Stimulated activated CD4-positive, alpha-beta T cell treated with anti-CD3 and anti-CD28 coated beads, Interleukin-1b, Interleukin-23, amount 100 ng/mL, for 4 hours (primary cell): ENCODE measurements at places on chromosomes 4 and X.

GRCh38 chr4:76960014-76960413 lies 10.5 kb downstream of the SEPTIN11 start:
- no peak for DNase-seq

DNA sequence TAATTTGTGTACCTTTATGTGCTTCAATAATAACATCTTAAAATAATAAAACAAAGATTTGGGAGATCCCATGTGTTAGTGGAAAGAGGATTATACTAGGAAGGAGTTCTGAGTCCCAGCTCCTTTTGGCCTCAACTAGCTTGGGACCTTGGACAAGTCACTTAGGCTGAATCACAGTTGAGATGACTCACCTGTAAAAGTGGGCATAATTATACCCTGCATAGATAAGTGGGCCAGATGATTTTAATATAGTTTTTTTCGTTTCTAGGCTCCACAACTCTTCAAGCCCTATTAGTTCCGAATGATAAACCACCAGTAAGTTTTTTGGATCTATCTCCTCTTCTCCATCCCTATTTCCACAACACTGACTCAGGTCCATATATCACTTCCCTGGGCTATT lies 131.8 kb downstream of the ENOX2 start:
- DNase-seq = no peak

DNA sequence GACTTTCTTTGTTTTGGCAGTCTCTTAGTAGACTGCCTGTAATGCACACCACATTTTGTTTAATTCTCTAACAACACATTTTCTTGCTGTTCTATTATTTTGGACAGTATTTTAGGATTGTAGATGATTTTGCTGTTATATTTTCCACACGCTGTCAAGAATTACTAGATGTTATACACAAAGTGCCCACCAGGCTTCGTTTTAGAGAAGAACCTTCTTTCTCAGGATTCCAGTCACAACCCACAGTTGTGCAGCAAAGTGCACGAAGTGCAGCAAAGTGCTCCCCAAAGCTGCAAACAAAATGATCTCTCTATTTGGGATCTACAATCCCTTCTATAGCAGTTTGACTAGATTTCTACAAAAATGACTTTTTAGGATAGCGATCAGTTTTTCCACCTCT lies 2.4 kb downstream of the ZNF141 start:
- no peak for DNase-seq

DNA sequence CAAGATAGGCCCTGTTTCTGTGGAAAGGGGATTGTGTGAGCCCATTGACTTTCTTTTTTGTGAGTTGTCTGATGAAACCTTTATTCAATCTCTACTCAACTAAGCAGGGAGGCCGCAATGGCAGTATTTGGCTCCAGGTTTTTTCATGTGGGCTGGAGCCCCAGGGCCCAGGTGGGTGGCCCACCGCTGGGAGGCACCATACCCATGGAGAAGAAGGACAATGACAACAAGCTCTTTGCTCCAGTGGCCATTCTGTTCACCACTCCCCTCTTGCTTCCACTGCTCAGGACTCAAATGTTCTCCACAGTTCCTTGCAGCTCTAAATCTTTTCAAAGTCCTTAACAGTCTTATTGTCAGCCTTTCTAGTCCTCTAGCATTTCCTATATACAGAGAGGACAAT lies 54.1 kb downstream of the HOPX start:
- no peak for DNase-seq

GRCh38 chr4:109022961-109023360 lies 260.1 kb upstream of the ETNPPL start:
- DNase-seq = no peak

- no peak for DNase-seq
Measured at GRCh38 chr4:113639326-113639725, 122.2 kb downstream of the CAMK2D start.

GRCh38 chr4:45409536-45409935 lies 683.2 kb upstream of the GNPDA2 start:
- no peak for DNase-seq

- no peak for DNase-seq
Measured at GRCh38 chr4:150158041-150158440, 79.8 kb downstream of the DCLK2 start.

GRCh38 chr4:6948134-6948460 lies 38.5 kb downstream of the TBC1D14 start:
- no peak for DNase-seq

DNA sequence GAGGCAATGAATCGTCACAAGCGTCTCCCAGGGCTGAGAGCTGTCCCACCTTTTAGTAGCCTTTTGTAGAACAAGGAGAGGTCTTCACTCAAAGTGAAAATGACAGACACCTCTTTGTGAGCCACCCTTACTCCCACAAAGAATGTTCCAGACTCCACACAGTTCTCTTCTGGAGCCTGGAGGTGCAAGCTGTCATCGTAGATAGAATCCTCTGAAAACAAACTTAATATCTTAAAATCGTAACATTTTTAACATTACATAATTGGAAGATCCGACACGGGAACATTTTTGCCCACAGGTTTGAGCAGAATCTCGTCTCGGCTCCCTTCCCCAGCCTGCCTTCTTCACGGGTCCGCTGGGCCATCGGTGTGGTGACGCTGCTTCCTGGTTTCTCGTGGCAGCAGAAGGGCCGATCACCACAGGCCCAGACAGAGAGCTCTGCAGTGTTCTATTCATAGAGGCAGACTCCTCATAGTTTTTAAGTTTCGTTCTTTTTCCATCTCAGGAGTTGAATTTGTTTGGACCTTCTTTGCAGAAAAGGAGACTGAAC lies 27.7 kb downstream of the WFS1 start:
- DNase-seq = no peak

DNA sequence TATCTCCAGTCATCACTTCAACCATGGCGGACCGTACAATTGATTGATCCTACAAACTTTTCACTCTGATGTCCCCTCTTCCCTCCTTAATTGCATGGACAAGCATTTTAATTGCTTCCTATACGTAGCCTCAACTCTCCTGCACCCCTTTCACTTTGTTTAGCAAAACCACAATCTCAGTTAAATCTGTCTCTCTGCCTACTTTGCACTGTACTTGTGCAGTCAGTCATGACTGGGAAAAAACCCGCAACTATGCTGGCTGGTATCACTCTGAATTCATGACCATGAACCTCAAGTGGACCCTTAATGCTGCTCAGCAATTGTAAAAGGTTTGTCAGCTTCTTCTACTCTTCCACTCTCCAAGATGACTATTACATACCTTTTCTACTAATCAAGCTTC lies 51.7 kb upstream of the AFF2 start:
- no peak for DNase-seq

- DNase-seq = no peak
Measured at GRCh38 chrX:131704136-131704695, 160.3 kb downstream of the OR13H1 start.

DNA sequence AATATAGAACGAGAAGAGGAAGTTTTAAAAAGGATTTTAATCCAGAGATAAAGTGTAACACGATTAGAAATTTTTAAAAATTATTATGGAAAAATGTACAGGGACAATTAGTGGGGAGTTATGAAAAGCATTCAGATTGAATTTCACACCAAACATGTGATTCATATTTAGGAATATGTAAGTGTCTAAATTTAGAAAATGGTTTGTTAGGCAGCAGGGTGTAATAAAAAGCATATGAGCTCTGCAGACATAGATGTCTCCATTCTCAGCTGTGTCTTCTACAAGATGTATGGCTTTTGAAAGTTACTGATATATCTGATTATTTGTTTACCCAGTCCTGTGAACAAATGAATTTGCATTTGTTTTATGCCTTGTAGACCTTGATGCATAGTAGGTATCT lies 638.9 kb upstream of the AGA start:
- no peak for DNase-seq

DNA sequence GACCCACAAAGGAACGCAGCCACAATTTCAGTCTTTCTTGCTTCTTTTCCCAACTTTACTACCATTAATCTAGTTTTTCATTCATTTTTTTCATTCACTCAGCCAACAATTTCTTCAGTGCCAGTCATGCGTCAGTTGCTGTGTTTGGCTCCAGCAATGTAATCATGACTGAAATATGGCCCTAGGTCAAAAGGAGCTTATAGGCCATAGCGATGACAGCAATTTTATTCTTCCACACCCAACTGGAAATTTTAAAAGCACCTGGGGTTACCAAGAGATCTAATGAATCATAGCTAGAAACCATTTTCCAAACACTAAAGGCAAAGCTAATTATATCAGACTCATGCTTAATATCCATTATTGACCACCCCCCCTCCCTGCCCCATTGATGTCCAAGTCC lies 29.8 kb upstream of the C1QTNF7 start:
- DNase-seq = no peak

DNA sequence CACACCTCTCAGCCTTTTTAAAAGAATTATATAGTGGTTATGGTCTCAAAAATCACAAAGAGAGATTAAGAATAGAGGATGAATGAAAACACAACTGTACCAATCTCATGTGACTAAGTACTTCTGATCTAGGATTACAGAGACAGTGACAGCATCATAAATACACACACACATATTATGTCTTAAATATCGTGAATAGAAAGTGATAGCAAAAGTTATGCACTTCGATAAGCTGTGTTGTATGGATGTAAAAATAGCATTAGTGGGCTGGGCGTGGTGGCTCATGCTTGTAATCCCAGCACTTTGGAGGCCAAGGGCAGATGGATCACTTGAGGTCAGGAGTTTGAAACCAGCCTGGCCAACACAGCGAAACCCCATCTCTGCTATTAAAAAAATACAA lies 25.0 kb downstream of the GYPA start:
- DNase-seq = no peak

GRCh38 chr4:159428975-159429692 lies 326.3 kb downstream of the RAPGEF2 start:
- DNase-seq = no peak

DNA sequence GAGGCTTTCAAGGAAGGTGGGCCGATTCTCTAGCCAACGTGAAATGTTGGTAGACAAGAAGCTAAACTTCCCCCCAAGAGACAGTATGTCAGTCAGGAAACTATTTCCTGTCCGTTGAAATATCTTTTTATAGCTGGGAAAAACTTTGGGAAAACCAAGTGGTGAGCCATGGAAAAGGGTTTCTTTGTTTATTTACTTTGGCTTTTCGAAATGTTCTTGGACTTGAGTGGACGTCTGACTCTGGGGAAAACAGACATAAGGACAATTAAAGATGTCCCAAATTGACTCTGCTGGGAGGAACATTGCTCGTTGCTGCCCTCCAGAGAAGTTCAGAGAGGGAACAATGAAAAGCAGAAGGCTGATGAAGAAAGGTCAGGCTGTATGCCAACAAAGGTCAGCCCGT lies 295.4 kb downstream of the RAPGEF2 start:
- DNase-seq = no peak

- DNase-seq = no peak
Measured at GRCh38 chr4:89658701-89659024, 178.3 kb downstream of the SNCA start.

DNA sequence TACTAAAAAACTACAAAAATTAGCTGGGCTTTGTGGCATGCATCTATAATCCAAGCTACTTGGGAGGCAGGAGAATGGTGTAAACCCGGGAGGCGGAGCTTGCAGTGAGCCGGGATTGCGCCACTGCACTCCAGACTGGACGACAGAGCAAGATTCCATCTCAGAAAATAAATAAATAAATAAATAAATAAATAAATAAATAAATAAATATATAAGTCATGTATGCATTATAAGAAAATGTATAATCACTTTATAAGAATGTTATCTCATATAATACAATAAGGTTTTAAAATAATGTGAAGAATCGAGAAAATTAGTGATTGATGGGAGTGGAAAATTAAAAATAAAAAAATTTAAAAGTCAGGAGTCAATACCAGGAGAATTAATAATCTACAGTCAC lies 127.5 kb downstream of the GALNTL6 start:
- no peak for DNase-seq

GRCh38 chr4:6351246-6352000 lies 81.8 kb downstream of the WFS1 start:
- DNase-seq = no peak

DNA sequence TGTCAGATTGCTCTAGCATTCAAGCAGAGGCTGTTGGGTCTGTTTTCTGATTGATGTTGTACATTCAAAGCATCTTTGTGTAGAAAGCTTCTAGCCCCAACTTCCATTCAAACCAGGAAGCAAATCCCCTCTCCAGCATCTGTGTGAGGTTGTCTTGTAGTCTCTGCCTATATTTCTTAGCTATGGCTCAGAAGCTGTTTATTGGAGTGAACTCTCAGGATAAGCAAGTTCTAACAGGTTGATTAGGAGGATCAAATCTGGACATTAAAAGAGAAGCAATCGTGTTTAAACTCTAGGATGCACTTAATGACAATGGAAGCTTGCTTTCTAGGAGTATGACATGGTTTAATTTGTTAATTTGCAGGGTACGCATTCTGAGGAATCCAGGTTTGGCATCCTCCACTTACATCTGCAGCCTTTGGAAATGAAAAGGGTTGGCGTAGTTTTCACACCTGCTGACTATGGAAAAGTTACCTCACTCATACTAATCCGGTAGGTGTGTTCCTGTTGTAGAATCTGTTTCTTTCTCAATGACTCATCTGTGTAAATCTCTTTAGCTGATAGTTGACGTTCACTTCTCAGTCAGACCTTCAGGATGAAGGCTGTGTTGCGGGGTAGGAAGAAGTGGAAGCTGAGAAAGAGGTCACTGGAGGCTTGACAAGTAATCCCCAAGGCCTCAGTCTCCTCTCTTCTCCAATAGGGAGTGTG lies 88.0 kb upstream of the TLR2 start:
- no peak for DNase-seq

DNA sequence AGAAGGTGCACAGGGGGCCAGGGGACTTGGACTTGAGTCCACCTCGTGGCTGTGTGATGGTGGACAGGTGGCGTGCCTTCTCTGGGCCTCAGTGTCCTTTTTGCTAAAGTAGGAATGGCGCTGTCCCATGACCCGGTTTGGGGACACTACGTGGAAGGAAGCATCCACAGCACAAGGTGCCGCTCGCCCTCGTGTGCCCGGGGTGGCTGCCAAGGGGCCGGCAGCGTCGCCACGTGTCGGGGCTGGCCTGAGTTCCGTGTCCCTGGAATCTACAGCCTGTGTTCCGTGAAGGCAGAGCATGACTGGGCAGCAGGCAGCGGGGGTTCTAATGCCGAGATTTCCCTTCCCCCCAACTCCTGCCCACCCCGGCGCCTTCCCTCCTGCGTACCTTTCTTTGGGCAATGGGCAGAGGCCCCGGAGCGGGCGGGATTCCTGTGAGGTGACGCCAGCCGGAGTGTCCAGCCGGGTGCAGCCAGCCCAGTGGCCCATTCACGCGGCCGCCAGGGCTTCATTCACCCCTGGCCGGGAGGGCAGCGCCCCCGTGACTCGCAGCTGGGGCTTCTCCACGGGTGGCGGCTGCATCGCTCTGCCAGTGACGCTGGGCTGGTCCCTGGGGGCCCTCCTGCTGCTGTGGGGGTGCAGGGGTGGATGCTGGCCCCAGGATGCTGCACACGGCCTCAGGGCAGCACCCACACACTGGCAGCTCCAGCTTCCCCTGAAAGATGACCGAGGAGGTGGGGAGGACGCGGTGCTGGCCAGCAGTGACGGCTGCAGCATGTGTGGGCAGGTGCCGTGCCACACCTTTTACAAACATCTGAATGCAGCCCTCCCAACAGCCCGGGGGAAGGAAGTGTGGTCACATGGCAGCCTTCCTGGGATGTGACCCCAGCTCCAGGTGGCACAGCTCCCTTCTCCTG lies 21.2 kb downstream of the DOK7 start:
- no peak for DNase-seq
